GM23248 (cell line): ENCODE measurements at places on chromosomes 12 and 14. TPM values are rescaled to one million over a fixed set of nuclear protein-coding genes. Genes with fewer than 3 reads are reported as not detected.

- DNase-seq, result no peak
Observed at GRCh38 chr12:3694673-3695072, 58.2 kb downstream of the CRACR2A start.

- no peak for DNase-seq
Observed at GRCh38 chr14:70043001-70043400, 145.8 kb downstream of the SLC8A3 start.

DNA sequence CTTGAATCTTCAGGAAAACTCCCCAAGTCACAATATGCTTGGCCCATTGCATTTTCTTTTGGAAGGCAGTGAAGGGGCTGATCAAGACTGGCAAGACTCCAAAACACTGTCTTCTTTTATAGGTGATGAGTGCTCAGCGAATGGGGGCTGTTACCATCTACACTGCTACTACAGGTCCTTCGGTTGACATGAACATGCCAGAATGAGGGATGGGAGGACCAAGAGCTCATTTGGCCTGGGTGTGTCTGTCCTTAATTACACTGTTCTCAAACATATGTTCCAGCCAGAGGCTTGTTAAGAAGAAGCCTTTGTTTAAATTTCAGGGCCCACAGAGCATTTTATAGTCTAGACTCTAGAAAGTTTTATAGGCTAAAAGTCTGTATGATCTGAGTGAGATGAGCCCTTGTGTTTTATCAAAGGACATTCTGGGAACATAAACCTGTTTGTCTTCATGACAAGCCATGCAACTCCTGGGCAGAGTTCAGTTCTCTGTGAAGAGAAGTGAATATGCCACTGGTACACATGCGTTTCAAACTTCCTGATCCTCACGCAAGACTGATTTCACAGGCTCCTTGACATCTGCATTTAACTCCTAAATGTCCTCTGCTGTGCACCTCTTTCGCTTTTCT lies 4.7 kb upstream of the FAM234B start:
- no peak for DNase-seq

DNA sequence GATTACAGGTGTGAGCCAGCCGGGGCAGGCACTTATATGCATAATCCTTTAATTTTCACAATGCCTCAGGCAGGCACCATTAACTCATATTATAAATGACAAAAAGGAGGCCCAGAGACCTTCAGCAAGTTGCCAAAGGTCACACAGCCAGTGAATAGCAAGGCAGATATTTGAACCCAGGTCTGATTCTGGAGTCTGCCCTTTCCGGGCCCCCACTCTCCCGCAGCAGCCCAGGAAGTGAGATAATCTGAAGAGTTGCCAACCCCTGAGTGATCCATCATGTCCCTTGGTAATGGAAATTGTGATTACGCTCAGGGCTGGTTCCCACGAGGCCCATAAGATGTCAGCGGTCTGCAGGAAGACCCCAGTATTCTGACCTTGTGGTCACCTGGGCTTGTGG lies 95.3 kb upstream of the MED13L start:
- no peak for DNase-seq

Gene SLC7A7
- polyA plus RNA-seq, result 0.63 and 1.7 TPM in 2 replicates

DNA sequence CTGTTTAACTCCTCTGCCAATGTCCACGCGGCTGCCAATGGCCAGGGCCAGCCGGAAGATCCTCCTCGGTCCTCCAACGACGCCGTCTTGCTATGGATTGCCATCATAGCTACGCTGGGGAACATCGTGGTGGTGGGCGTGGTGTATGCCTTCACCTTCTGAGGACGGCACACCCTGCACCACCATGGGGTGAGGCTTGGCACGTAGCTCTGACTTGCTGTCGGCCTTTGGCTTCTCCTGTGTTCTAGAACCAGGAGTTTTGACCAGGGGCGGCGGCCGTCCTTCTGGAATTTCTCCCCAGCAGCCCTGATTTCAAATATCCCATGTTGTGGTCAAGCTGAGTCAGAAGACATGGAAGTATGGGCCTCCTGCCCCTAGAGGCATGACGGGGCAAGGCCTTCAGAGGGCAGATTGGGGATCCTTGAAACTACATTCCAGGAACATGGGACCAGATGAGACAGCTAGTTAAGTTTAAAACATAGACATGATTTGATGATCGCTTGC lies 47.5 kb downstream of the C14orf132 start:
- DNase-seq, result peak; percentile 50

Gene TPPP2
- polyA plus RNA-seq, result not detected in 2 replicates

Gene TEX22
- polyA plus RNA-seq, result 0.27 and 0.46 TPM in 2 replicates

DNA sequence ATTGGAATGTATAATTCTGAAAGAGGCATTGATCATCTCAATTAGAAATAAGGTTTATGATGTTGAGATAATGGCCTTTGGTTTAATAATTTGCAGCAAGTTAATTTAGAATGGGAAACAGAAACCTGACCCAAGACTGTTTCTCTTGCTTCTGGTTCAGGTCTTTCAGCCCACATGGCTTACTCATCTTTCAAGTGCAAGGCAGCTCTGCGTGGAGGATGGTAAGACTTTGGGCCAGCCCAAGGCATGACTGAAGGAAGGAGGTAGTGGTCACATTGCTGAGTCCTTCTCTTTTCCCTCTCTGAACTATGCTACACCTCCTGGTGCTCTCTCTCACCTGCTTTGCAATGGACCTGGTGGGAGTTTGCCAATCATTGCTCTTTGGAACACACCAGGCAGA lies 98.7 kb downstream of the CAND1 start:
- peak; percentile 38 for DNase-seq

DNA sequence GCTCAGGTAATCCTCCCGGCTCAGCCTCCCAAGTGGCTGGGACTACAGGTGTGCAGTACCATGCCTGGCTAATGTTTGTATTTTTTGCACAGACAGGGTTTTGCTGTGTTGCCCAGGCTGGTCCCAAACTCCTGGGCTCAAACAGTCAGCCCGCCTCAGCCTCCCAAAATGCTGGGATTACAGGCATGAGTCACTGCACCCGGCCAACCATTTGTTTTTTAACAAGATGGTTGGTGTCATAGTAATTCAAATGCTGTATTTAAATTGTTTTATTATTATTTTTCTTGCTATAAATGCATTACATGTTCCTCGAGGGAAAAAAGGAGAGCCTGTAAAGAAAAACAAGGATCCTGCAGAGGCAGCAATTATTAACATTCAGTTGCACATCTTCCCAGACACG lies 83.9 kb downstream of the EP400 start:
- no peak for DNase-seq

Gene SOX5
- not detected in 2 replicates for polyA plus RNA-seq

GRCh38 chr14:55705651-55706364 lies 125.8 kb downstream of the KTN1 start:
- no peak for DNase-seq

GRCh38 chr12:65756956-65757511 lies 67.2 kb upstream of the HMGA2 start:
- DNase-seq, result peak; percentile 39

DNA sequence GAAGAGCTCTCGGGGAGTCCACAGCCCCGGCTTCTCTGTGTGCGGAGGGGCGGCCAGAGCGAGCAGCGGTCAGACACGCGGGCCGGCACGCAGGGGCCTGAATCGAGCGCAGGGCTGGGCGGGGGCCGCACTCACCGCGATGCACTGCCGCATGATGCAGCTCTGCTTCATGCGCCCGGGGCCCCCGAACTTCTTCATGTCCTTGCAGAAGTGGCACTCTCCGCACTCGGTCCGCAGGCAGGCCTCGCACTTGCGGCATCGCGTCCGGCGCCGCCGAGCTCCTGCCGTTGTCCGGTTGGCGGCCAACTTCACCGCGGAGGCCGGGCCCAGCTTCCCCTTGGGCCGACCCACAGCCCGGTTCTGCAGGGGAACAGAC lies 53.1 kb downstream of the RNF34 start:
- no peak for DNase-seq

DNA sequence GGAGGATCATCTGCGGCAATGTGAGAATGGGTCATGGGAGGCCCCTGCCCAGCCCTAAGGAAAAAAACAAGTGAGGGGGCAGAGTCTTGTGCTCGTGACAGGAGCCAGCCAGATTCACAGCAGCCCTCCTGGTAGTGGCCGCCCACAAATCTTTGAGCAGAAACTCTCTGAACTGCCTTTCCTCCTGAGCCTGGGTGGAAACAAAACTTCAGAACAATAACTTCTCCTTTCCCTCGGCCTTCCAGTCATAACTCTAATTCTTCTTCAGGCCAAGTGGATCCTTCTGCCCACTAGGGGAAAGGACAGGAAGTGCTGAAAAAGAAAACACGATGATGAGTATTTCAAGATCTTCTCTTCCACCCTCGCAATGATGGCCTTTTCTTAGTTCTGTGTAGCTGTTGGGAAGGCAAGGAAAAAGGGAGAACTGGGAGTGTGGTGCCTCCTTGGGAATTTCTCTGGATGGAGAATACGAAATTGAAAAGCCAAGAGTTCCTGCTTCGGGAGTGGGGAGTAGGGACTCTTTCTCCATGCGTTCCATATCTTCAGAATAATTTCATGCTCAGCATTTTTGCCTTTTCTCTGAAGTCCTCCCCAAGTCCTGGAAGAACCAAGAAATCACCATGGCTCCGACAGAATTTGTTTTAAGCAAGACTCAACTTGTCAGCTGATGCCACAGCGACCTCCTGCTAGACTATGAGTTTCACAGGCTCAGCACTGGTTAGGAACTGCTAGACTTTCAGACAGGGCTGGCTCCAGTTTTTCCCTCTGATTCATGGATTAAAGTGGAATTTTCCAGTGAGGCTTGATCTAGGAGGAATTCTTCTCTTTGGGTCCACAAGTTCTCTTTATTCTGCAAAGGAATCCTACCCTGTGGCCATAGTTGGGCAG lies 188.9 kb downstream of the CAND1 start:
- peak; percentile 80 for DNase-seq

DNA sequence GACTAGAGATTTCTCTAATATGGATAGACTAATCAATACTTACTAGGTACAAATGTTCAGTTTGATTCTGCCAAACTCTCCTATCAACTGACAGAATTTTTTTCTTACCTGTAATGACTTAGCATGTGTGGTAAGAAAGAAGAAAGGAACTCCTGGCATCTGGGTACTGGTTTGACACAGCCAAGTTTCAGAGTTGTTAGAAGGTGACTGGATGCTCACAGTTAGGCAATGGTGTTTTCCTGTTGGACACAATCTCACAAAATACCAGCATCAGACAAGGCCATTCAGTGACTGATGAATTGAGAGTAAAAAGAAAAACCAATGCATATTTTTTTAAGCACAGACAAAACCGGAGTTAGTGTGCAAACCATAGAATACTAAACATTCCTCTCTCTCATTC lies 4.2 kb downstream of the MUCL1 start:
- DNase-seq, result no peak

DNA sequence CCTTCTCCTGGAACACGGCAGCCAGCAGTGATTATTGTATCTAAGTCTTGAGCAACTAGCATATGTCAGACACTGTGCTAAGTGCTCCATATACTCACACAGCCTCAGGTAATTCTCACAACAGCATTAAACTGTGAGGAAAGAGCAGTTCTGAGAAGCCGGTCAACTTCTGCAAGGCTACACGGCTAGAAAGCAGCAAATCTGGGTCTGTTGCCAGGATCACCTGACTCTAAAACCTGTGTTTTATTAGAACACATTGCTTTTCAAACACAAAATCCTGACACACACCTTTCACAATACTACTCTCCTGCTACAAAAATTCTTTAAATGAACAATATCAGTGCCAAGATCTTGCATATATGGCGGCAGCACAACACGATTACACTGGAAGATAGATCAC lies 49.8 kb upstream of the CRACR2A start:
- DNase-seq, result peak; percentile 49

Gene UBR7
- 23.8 and 24.0 TPM in 2 replicates for polyA plus RNA-seq

- no peak for DNase-seq
Observed at GRCh38 chr12:70722584-70723343, 85.5 kb upstream of the PTPRB start.

Gene OR11H12
- polyA plus RNA-seq, result not detected in 2 replicates

Gene SLC7A8
- polyA plus RNA-seq, result 9.8 and 9.9 TPM in 2 replicates

DNA sequence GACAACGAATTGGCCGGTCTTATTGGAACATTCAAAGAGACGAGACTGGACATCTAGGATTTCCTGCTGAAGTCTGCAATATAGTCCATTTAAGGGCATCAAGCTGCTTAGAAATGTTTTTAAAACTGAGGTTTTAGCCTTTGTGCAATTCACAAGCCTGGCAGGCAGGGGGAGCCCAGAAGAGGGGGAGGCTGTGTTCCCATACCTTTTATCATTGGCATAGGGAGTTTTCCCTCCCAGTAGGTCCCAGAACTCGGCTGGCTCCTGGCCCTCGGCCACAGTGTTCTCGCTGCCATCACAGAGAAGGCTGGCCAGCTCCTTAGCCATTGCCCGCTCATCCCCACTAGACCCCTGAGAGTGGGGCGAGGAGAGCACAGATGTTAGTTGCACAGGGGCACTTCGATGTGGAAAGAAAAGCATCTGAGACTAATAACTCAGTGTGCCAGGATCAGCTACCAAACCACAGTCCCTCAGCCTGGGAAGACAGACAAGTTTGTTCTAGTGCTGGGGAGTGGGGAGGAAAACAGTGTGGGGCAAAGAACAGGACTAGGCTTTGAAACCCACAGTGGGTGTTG lies 15.1 kb downstream of the AVIL start:
- DNase-seq, result peak; percentile 72

DNA sequence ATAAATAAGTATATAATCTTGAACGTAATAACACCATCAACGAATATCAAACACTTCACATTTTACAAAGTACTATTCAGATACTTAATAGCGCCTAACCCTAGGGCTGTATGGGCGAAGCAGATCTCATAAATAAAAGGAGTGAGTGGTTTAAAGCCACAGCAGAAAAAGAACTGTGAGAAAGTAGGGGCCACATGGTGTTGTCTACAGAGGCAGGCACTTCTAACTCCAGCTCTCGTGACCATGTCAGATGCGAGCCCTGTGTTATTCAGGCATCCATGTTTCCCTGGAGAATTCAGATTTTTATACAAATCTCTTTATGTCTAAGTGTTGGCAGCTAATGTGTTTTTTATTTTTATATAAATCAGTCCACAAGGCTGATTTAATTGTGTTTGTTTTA lies 212.2 kb downstream of the FBXL14 start:
- DNase-seq, result no peak

Gene LRCOL1
- polyA plus RNA-seq, result not detected in 2 replicates

GRCh38 chr14:58637391-58638230 lies at the start of gene DACT1:
Gene DACT1 (plus strand): TSS chr14:58637962. CDS start chr14:58638203, 241 bp downstream.
- DNase-seq, result peak; percentile 86

DNA sequence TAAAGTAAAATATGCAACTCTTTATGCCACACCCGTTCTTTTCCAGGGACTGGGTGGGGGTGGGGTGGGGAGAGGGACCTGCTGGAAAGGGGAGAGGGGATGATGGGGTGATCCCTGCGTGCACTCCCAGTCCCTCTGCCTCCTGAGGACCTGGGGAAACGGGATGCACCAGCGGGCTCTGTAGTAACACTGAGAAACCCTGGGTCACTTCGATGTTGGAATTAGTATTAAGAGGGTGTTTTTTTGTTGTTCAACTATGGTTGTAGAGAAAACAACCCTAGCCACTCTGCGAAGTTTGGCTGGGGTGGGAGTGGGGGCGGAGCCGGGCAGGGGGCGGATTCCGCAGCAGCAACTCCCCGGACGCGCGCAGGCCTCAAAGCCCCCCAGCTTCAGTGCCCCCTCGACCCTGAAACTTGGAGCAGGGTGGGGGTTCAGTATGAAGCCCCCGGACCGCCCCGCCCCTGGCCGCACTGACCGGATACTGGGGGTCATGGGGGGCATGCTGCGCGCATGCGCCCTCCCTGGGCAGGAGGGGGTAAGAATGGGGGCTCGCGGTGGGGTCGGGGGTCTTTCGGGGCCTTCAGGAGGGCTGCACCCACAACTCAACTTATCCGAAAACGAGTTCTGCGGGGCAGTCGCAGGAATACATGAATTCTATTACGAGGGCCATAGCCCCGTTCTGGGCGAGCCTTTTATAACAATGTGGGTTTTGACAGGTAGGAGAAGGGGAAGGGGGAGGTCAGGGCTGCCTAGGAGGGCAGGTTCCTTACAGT lies 1.3 kb upstream of the ARHGEF25 start:
- no peak for DNase-seq

Gene RBP5
- polyA plus RNA-seq, result 0.38 TPM in 1 of 2 replicates, not detected in the other

GRCh38 chr12:99380701-99381100 lies 266.9 kb upstream of the GARIN6 start:
- DNase-seq, result no peak
